ENCODE measurements at places on chromosomes 6 and 20.
A peak's percentile ranks its signal among the peaks of the same experiment; 100 is the strongest.

DNA sequence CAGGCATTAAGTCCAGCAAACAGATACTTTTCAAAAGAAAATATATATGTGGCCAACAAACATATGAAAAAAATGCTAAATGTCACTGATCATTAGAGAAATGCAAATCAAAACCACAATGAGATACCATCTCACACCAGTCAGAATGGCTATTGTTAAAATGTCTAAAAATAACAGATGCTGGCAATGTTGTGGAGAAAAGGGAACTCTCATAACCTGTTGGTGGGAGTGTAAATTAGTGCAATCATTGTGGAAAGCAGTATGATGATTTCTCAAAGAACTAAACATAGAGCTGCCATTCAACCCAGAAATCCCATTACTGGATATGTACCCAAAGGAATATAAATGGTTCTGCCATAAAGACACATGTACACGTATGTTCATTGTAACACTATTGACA is 20.6 kb downstream of the KCNQ5 start:
- no peak for DNase-seq

GRCh38 chr6:2764610-2765165 is 505 bp upstream of the WRNIP1 start:
- DNase-seq: peak; percentile 40

DNA sequence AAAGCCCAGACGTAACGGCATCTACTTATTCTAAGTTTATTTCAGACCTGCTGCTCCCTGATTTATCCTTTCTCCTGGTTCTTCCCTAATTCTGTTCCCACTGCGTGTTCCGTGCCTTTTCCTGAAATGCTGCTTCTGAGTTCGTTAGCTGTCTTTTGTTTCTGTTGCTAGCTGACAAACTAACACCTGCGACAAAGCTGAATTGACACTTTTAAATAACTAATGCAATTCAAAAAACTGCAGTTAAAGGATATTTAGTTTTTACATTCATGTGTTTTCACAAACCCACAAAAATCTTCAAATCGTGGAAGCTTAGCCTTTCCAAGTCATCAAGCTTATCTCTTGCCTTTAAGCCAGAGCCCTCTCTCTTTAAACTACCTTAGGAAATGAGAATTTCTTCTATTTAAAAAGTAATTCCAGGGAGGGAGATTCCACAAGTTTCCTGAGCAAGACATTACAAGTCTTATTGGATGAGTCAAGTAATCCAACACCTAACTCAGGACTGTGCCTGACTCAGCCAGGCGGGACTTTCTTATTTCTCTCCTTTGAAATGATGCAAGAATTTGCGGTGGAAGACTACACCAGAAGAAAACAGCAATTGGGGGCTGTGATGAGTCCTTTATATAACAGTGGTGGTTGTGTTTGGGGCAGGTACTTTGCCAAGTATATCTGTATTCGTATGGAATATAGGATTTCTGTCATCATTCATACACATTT is 6.3 kb downstream of the ADTRP start:
- no peak for DNase-seq

DNA sequence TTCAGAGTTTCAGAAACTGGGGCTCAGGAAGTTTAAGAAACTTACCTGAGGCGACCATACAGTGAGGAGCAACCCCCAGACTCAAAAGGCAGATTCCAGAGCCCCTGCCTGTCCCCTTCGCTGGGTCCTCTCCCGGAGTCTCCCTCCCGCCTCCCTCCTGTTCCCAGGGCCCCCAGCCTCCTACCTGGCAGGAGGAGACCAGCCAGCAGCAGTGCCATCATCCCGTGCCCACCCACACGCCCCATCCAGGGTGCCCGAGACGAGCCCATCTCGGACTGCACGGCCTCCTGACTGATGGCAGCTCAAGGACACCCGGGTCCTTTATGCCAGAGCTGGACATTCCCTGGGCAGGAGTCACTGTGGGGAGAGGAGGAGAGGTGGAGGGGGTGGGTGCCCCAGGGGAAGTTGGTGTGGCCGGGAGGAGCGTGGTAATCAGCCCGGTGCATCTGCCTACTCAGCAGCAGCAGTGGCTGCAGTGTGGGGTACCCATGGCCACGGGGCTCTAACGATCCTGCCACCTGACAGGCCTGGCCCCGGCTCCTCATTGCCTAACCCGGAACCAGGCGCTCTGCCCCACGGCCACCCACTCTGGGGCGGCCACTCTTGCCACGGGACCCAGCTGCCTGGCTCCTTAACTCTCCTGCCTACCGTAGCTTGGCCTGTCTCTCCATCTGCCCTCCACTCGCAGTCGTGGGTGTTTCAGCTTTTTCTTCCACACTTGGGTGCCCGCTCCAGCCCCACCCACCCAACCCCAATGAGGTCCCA is at the start of gene CDSN:
Gene CDSN (minus strand): TSS at position 296 of the 765 bp plus-strand sequence. CDS start 27 bp downstream, at position 269.
- DNase-seq: no peak

- DNase-seq: no peak
These were observed 814 bp upstream of the HSP90AB1 start for GRCh38 chr6:44245912-44246662.

DNA sequence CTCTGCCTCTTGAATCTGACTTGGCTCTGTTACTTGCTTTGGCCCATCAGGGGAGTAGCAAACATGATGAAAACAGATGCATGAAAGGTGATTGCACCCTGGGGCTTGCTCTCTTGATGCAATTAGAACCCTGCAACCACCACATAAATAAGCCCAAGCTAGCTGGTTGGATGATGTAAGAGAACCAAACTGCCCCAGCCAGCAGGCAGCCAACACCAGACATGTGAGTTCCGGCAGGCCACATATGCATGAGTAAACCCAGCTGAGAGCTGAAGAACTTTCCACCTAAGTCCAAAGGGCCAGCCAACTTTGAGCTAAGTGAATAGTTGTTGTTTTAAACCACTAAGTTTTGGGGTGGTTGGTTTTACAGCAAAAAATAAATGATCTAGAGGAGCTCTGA is 268.4 kb downstream of the FARS2 start:
- no peak for DNase-seq

GRCh38 chr6:17948725-17949124 is 38.7 kb downstream of the KIF13A start:
- no peak for DNase-seq

GRCh38 chr20:25453035-25453810 is 45.8 kb downstream of the GINS1 start:
- DNase-seq: no peak

DNA sequence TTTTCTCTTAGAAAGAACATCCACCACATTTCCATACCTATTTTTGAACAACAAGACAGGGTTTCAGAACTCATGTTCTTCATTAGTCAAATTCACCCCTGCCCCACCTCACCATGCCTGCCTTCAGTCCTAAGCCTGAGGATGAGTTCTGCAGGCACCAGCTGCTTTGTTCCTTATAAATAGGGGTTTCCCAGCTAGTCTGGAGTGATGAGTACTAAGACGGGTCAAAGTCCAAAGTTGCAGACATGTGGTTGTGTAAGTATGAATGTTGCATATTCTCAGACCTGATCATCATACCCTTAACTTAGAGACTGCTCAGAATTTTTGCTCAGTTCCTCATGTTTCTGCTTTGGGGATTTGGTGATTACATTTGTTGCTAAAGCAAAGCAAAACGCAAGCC is 257.7 kb upstream of the CDYL start:
- no peak for DNase-seq

- no peak for DNase-seq
These were observed 4.5 kb downstream of the ACSS1 start for GRCh38 chr20:25053255-25054031.

DNA sequence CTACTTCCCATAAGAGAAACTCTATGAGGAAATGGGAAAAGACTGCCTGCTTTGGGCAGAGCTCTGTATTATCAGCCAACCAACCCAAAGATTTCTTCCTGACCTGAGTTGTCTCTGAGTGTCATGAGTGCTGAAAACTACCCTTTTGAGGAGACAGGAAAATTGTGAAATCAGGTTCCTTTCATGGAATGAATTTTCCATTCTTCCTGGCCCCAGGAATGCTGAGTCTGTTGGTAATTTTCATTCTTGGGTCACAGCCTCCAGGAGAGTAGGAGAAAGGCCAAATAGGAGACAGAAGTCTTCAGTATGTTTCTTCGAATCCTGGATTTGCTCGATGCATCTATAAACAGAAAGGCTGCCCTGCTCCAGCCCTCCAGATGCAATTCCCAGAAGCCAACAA is 53.6 kb downstream of the SCML4 start:
- DNase-seq: no peak

GRCh38 chr20:1188347-1188746 is 3.6 kb upstream of the TMEM74B start:
- DNase-seq: no peak

DNA sequence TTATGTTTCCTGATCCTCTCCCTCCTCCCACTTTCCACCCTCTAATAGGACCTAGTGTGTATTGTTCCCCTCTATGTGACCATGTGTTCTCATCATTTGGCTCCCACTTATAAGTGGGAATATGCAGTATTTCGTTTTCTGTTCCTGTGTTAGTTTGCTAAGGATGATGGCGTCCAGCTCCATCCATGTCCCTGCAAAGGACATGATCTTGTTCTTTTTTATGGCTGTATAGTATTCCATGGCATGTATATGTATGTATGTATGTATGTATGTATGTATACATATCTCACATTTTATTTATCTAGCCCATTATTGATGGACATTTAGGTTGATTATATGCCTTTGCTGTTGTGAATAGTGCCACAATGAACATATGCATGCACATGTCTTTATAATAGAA is 188.7 kb downstream of the RFPL4B start:
- no peak for DNase-seq

- no peak for DNase-seq
These were observed 75.5 kb downstream of the SLC22A23 start for GRCh38 chr6:3381233-3381921.

DNA sequence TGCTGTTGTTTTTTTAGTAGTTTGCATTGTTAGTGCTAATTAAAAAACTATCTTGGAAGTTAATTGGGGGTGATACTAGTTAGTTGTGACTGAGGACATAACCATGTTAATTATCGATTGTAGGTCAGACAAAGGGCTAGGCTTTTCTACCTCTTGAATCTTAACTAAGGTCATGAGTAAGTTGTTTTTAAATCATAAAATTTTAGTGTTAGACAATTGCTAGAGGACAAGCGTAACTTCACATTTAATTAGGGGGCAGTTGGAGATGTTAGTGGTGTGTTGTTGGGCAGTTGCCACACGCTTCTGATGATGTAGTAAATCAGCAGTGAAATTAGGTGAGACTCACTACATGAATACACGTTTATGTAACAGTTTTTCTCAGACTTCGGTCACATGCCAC is 619.1 kb upstream of the FLRT3 start:
- no peak for DNase-seq

GRCh38 chr6:112221981-112222852 is 32.1 kb downstream of the LAMA4 start:
- DNase-seq: no peak

DNA sequence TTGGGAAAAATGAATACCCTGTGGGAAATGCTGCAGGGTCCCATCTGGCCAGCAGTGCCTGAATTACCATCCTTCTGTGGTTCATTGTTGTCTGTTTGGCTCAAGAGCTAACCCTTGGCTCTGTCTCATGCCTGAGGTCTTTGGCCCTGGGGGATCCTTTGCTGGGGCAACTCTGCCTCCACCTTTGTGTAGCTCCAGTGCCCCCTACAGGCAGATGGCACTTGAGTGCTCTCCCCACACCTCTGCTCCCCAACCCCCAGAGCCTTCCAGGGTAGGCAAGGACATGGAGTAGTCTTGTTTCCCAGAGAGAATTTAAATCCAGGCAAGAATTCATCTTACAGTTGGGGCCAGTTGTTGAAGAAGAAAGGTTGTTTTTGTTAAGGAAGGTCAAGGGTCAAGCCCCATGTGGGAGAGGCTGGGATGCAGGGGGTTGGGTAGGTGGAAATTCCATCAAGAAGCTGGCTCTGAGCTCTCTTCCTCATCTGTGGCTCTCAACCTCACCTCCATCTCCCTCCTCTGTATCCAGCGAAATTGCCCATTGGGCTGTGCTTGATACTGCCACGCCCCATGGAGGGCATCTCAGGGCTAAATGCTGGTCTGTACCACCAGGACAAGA is 44.2 kb downstream of the ZNF831 start:
- no peak for DNase-seq

- no peak for DNase-seq
These were observed 979.7 kb downstream of the TBC1D32 start for GRCh38 chr6:120354452-120355098.

GRCh38 chr6:150272264-150272975 is 96.4 kb upstream of the IYD start:
- DNase-seq: no peak

GRCh38 chr6:154614101-154614500 is 103.6 kb upstream of the CNKSR3 start:
- no peak for DNase-seq

DNA sequence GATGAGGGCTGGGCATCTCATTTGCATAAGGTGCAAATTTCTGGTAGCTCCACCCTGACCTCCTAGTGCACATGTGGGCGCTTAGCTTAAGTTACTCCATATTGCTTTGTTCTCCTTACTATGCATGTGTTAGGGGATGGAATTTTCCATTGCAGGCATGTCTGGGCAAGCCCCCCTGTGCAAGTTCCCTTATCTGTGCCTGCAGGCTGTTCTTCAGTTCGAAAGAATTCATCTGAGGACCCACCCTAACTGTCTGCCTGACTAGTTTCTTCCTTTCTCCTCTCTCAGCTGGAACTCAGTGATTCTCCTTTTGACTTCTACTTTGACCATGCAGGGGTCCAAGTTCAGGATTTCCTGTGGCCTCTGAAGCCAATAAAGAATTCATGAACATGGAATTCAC is 30.2 kb downstream of the CCDC170 start:
- no peak for DNase-seq

- no peak for DNase-seq
These were observed 3.9 kb upstream of the REV3L start for GRCh38 chr6:111486921-111487320.

DNA sequence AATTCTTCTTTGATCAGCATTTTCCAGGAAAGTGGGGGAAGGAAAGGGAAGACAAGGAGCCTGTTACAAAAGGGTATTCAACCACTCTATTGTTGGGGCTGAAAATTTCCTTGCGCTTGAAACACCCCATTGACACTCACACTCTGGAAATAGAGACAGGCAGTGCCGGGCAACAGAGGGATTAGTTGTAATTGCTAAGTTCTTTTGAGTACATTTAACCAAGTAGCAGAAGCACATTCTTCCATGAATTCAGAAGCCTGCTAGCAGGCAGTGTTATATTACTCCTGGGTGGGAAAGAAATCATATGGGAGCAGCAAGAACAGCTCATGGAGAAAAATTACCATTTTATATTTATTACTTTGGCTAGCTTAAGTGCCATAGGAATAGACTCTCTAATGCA is 745.5 kb downstream of the C6orf118 start:
- no peak for DNase-seq

GRCh38 chr6:71393471-71393870 is 104.9 kb downstream of the OGFRL1 start:
- DNase-seq: no peak

DNA sequence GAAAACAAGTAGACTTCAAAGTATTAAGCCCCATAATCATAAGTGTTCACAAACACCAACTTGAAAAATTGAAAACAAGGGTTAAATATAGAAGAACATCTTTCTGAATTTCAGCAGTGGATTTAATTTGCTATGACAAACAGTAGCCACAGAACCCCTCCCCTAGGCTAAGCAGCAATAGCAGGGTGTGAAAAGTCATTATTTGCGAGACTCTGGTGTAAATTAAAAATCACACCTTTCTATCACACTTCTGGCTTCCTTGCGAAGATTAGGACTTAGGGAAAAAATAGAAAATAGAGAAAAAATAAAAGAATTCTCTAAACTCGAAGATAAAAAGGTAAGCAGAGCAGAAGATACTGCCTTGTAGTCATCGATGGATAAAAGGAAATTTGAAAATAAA is 6.1 kb downstream of the SAMD3 start:
- no peak for DNase-seq
